Activated naive CD8-positive, alpha-beta T cell treated with anti-CD3 and anti-CD28 coated beads for 36 hours (primary cell): ENCODE measurements at places on chromosomes 7 and 10.

DNA sequence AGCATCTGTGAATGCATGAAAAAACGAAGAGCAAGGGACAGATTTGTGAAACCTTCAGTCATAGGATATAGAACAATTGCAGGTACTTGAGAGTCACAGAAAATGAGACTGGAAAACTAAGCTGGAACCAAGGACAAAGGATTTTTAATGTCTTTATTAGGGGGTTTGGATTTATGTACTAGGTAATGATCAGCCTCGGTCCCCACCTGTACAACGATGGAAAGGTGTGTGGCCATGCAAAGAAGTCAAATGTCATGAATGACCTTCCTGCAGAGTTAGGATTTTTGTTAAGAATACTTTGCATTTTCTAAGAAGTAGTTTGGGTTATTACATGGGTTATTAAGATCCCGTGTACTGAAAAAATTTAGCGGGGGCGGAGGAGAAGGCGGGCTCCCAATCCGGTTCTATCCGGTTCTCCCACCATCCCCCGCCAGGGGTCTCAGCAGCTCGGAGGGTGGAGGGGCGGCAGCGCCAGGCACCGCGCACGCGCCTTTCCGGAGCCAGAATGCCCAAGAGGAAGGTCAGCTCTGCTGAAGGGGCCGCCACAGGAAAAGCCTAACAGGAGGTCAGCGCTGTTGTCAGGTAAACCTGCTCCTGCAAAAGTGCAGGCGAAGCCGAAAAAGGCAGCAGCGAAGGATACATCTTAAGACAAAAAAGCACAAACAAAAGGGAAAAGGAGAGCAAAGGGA lies 327.5 kb upstream of the PLXDC2 start:
- peak; percentile 28 for DNase-seq

- DNase-seq: peak; percentile 14
These were observed 26.4 kb downstream of the PARP12 start for GRCh38 chr7:140036224-140036962.

GRCh38 chr7:123601530-123601929 lies at the start of gene ASB15:
ASB15 (plus strand) TSS chr7:123601821; CDS start chr7:123614503, 12,682 bp downstream.
- no peak for DNase-seq

GRCh38 chr7:121744319-121744718 lies 128.6 kb upstream of the PTPRZ1 start:
- DNase-seq: no peak

GRCh38 chr10:110571093-110571743 lies 3.7 kb downstream of the SMC3 start:
- DNase-seq: no peak

GRCh38 chr7:14507617-14508016 lies 394.9 kb downstream of the DGKB start:
- DNase-seq: no peak
